ENCODE measurements at places on chromosomes 2 and 18. TPM values are rescaled to one million over a fixed set of nuclear protein-coding genes. Genes with fewer than 3 reads are reported as not detected.

- DNase-seq, result no peak
- no peak overlapping the region for H3K4me3 ChIP-seq
- no peaks in the 10 kb centered on the region for H3K27me3 ChIP-seq
- H3K36me3 ChIP-seq, result no peaks in the 10 kb centered on the region
- H3K4me1 ChIP-seq, result no peaks in the 10 kb centered on the region
Measured at GRCh38 chr2:11997142-11997541, 250.7 kb downstream of the LPIN1 start.

DNA sequence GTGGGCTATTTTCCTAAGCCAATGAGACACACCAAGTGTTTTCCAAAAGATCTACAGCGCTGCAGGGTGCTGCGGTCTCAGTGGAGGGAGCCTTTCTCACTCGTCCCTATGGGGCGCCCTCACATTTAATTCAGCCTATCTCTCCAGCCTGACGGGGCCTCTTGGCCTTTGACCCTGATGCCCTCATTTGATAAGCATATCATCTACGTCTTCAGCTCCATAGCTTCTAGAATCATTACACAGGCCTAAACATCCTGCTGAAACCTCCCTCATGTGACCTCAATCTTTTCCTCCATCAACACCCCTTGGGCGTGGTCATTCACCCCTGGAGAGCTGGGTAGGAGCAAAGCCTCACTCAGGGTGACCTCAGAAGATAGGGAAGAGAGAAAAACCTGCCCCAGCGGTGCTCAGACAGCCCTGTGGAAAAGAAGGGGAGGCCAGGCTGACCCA lies 57.4 kb downstream of the CYP26B1 start:
- DNase-seq, result no peak
- H3K4me3 ChIP-seq, result no peak overlapping the region
- no peak overlapping the region for H3K27ac ChIP-seq
- H3K36me3 ChIP-seq, result no peaks in the 10 kb centered on the region
- H3K4me1 ChIP-seq, result no peaks in the 10 kb centered on the region

DNA sequence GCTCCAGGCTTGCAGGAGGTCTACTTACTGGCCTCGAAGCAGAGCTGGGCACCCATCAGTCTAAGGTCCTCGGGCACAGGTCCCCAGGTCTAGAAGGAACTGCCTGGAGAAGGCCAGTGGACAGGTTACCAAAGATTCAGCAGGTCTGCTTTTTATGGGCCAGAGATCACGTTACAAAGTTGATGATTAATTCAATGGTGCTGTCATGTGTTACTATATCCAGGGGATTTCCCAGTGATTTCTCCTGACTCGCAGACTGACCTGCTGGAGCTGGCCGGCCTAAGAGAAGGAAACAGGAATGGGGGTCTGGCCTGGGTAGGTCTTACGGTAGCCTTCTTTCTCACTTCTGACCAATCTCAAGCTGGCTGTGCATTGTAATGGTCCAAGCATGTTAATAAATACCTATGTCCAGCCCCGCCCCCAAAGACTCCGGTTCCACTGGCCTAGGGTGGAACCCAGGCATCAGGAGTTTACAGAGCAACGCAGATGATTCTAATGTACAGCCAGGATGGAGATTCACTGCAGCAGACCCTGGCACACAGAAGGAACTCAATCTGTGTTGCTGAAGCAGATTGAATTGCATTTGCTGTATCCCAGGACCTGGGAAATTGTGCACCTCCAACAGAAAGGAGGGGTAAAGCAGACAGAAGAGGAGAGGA lies at the start of gene NEURL3:
NEURL3 (minus strand) TSS at position 127 of the 659 bp plus-strand sequence; CDS start at position 56, 71 bp downstream.
- no peaks in the 10 kb centered on the region for H3K36me3 ChIP-seq
- H3K27me3 ChIP-seq, result peaks cover 7% of the 10 kb centered on the region
- H3K27ac ChIP-seq, result no peak within 1 kb of the TSS

DNA sequence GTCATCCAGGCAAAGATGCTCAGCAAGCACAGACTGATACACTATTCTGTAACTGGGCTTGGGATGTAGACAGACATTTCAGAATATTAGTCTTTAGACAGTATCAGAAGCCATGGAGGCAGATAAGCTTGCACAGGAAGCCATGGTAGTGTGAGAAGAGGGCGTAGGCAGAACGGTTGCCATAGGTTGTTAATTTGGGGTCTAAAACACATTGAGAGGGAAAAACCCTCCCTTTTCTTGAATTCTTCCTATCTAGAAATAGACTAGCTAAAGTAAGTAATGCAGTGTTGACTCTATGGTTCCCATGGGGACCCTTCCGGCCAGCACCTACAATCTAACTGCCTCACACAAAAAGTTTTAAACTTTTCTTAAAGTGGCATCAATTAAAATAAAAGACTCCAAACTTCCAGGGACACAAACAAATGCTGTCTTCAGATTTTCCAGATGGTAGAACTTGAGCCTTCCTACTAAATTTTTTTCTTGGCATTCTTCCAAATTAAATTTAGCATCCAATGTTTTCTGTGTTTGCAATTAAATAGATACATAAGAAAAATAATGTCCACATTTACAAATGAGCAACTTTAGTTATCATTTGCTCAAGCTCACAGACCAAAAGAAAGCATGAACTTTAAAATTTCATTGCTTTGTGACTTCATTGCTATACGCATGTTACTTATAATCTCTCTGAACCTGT lies 1.9 kb downstream of the PRKRA start:
- no peak overlapping the region for H3K4me3 ChIP-seq
- H3K36me3 ChIP-seq, result peaks cover 23% of the 10 kb centered on the region
- peak overlapping the region; percentile 44 for H3K27ac ChIP-seq
- H3K27me3 ChIP-seq, result no peaks in the 10 kb centered on the region
- peaks cover 4% of the 10 kb centered on the region for H3K4me1 ChIP-seq

DNA sequence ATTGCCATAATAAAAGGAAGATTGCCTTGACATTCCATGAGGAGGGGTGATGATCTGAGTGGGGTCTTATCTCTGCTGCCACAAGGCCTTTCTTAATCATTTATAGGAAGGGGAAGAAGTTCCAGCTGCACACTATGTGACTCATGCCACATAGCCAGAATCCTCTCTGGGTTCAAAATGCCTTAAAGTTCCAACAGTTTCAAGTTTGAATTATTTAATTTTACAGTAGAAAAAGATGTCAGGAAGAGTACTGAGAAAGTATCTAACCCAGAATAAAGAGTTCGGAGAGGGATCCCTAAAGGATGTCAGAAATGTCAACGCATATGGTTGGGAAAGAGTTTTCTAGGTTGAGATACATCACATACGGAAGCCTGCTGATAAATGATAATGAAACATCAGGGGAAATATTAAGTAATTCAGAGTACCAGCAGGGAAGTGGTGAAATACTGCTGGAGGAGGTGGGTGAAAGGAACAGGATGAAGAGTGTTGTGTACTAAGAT lies 999.9 kb downstream of the TSN start:
- no peaks in the 10 kb centered on the region for H3K36me3 ChIP-seq
- no peaks in the 10 kb centered on the region for H3K27me3 ChIP-seq
- no peak for DNase-seq
- no peak overlapping the region for H3K27ac ChIP-seq
- H3K4me3 ChIP-seq, result no peak overlapping the region

GRCh38 chr2:64915510-64915900 lies 73.7 kb upstream of the SLC1A4 start:
- H3K27ac ChIP-seq, result no peak overlapping the region
- H3K4me3 ChIP-seq, result no peak overlapping the region
- no peaks in the 10 kb centered on the region for H3K4me1 ChIP-seq
- H3K27me3 ChIP-seq, result no peaks in the 10 kb centered on the region
- DNase-seq, result no peak

DNA sequence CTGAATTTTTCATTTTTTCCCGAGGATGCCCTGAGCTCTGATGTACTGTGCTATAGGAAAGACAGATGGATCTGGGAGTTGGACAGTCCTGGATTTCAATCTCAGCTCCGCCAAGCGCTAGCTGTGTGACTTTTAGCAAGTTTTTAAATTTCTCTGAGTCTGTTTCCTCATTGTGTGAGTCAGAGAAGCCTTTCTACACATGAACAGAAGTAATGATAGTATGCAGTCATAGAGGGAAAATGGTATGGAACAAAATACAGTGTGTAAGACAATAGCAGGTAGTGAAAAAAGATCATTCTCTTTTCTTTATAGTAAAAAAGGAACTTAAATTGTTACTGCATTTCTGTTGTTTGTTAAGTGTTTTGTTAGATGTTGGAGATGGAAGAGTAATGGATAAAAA lies 52.4 kb upstream of the PPM1B start:
- H3K27me3 ChIP-seq, result no peaks in the 10 kb centered on the region
- no peak overlapping the region for H3K27ac ChIP-seq
- no peaks in the 10 kb centered on the region for H3K36me3 ChIP-seq
- DNase-seq, result no peak

- H3K4me1 ChIP-seq, result no peaks in the 10 kb centered on the region
- H3K27ac ChIP-seq, result no peak overlapping the region
- no peak for DNase-seq
- H3K4me3 ChIP-seq, result no peak overlapping the region
- H3K36me3 ChIP-seq, result no peaks in the 10 kb centered on the region
Measured at GRCh38 chr2:169095621-169096105, 26.3 kb downstream of the DHRS9 start.

DNA sequence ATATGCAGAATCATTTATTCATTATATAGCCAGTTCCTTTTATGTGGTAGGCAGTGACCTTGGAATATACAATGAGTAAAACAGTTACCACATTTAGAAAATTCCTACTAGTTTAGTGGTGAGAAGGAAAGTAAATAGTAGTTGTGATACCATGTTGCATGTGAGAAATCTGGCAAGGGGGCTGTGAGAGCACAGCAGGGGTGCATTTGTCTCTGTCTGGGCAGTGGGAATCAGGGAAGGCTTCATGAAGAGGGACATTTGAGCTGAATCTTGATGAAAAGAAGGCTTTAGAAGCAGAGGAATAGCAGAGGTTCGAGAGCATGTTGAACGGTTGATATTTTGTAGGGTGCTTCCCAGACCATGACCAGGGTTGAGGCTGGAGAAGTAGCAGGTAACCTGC lies 78.7 kb downstream of the RAB3GAP1 start:
- no peaks in the 10 kb centered on the region for H3K4me1 ChIP-seq
- no peak for DNase-seq
- H3K36me3 ChIP-seq, result peaks cover 14% of the 10 kb centered on the region

DNA sequence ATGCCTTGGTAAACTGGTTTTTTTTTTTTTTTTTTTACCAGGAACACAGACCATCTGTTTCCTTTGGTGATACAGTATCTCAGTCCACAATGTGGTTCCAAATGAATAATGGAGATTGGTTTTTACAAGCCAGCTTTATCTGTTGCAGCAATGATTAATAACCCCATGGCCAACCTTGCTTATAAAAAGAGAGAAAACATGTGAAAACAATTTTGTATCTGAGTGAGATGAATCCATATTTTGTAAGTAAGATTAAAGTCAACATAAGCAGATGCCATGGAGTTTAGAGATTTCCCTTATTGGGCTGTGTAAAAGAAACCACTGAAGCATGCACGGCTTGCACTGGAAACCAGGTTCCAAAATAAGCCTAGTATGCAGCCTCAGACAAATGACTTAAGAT lies 108.6 kb upstream of the CNTNAP5 start:
- no peak overlapping the region for H3K4me3 ChIP-seq
- no peak overlapping the region for H3K27ac ChIP-seq
- no peaks in the 10 kb centered on the region for H3K4me1 ChIP-seq
- DNase-seq, result no peak
- no peaks in the 10 kb centered on the region for H3K27me3 ChIP-seq

DNA sequence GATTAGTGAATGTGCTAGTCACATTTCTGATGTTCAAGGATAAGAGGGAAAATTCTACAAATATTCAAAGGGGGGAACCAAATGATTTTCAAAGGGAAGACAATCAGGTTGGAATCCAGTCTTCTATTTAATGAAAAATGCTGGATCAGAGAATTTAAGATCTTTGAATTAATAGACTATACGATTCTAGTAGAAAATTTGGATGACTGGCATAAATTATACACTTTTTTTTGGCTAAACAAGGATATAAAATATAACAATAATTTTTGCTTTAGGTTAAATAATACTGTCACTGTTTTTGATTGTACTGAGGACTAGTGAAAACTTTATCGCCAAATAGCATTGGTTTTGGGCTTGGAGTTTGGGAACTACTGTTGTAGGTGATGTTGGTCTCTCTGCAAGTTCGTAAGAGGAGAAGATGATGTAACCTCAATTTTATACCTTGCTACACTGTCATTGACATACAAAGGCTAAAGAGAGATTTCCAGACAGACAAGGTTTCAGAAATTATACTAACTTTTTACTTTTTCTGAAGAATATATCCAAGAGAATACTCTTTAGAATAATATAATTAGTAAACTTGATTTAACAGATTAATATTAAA lies 51.3 kb downstream of the NCOA1 start:
- no peaks in the 10 kb centered on the region for H3K4me1 ChIP-seq
- no peak overlapping the region for H3K4me3 ChIP-seq
- H3K27me3 ChIP-seq, result no peaks in the 10 kb centered on the region
- no peak for DNase-seq
- no peak overlapping the region for H3K27ac ChIP-seq

GRCh38 chr2:35530615-35531135 lies 824.9 kb upstream of the CRIM1 start:
- H3K27ac ChIP-seq, result no peak overlapping the region
- no peaks in the 10 kb centered on the region for H3K36me3 ChIP-seq

DNA sequence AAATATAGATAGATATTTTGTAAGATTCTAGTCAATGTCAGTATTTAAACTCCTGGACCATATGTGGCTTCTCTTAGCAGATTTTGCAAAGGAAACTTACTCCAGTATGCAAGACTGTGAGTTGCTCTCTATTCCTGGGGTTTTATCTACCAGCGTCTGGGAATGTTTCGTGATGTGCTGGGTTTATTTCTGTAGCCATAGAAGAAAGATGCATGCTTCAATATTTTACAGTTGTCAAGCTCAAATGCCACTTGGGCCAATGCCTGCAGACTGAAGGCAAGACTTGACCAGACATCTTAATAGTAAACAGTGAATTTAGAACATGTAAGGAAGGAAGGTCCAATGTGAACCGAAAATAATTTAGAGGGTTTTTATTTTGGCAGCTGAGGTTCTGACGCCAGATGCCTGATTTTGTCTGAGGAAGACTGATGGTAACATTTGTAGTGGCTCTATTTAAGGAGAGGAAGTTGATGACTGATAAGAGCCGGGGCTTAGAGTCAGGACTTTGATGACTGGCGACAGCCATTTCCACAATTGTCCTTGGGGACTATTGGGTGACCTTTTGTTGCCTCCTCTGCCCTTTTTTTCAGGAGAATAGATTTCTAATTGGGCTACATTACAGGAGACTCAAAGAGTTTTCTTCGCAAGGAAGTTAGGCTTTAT lies 154.3 kb downstream of the RAPGEF4 start:
- no peak overlapping the region for H3K27ac ChIP-seq
- no peaks in the 10 kb centered on the region for H3K36me3 ChIP-seq
- H3K4me1 ChIP-seq, result peaks cover 9% of the 10 kb centered on the region
- no peak for DNase-seq

HOXD3 gene
- 2.5 TPM for total RNA-seq

NOSTRIN gene
- total RNA-seq, result 57.5 TPM

KIAA2012 gene
- total RNA-seq, result 5.3 TPM

UGT1A5 gene
- 0.34 TPM for total RNA-seq
